ENCODE measurements at places on chromosomes 1 and 21.

DNA sequence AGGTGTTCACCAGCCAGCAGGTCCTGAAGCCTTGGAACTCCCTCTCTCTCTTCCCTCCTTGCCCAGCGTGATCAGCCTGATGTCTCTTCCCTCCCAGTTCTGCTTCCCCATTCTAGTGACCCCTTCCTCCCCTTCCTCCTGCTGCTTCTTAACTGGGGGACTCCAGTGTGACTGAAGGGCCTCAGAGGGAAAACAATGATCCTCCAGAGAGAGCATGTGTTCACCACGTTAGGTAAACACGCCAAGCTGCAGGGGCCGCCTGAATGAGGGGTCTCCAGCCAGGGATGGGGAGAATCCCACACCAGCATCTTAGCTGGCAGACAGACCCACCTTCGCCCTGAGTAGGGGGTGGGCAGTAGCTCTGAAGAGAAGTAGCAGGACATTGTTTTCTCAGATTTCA is 124.8 kb downstream of the TMEM53 start:
- no peak for DNase-seq

DNA sequence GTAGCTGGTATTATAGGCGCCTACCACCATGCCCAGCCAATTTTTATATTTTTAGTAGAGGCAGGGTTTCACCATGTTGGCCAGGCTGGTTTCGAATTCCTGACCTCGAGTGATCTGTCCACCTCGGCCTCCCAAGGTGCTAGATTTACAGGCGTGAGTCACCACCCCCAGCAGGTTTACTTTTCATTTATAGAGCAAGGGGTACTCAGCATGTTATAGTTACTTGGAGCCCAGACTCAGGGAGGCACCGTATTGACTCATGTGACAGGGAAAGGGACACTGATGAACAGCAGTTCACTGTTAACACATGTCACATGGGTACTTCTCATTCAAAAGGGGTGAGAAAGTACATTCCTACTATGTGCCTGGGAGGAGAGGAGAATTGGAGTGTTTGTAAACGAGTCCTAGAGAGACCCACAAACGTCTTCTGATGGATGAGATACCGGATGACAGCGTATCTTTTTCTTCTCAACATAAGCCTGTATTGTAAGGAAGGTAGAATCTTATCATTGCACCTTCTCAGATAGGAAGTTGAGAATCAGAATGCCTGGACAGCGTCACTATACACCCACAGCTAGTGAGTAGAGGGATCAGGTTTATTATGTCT is 510.0 kb downstream of the USP25 start:
- no peak for DNase-seq

- peak; percentile 21 for DNase-seq
Observed at GRCh38 chr1:19209439-19209989, 552 bp downstream of the UBR4 start.

- DNase-seq: no peak
Observed at GRCh38 chr1:39474810-39475209, 16.6 kb upstream of the BMP8A start.

DNA sequence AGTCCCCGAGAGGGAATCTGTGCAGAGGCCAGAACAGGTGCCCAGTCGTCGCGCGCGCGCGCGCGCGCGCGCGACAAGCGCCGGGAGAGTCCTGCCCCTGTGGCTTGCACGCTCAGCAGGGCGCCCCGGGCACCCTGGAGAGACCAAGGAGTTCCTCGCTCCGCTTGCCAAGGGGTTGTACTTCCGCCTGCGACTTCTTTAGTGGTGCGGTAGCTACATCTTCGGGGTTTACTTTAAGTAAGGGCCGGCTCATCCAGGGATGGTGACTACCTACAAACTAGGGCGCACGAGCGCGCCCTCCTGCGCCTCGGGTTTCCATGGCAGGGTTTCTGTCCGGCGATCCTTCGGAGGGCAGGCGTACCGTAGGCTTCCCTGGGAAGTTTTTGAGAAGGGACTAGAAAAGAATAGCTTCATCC is 1.4 kb downstream of the LHX4 start:
- no peak for DNase-seq

DNA sequence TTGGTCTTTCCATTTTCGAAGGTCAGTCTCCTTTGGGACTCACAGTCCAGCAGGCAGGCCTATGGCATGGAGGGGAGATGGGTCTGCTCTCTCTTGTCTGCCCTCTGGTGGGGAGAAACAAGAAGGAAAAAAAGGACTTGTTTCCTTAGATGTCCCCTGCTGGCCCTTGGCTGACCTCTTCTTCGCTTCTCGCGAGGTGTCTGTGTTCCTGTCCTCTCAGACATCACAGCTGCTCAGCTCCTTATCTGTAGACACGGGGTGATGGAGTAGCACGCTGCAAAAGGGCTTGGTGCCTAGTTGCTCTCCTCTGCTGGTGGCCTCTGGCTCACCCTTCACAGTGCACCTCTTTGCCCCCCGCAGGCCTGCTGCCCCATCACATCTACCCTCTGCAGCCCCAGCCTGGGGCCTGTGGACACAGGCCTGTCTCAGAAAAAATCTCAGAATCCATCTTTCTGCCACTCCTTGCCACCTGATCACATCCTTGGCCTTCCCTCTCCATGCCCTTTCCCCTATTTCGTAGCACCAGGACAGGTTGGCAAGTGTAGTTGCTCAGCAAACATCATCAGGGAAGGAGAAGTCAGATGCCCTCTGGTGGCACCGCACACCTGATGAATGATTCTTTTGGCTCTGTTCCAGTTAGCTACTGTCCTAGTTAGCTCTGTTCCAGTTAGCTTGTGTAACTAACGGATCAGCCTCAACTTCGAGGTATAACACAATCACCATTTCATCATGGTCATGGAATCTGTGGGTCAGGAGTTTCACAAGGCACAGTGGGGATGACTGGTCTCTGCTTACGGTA is 18.7 kb upstream of the AK2 start:
- peak; percentile 56 for DNase-seq

DNA sequence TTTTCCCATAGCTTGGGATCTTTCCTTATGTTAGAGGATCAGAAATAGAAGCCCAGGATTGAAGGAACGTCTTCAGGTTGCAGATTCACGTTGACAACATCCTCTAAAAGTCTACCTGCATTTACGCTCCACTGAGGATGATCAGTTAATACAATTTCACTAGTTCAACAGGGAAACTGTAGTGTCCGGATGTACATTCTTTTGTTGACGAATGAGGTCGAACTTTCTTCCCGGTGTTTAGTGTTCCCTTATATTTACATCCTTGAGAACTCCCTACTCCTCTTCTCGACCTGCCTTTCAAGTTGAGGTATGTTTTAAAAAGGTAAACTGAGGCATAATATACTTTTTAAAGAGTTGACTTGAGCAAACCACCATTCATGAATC is 74.8 kb downstream of the SIK1 start:
- DNase-seq: no peak

DNA sequence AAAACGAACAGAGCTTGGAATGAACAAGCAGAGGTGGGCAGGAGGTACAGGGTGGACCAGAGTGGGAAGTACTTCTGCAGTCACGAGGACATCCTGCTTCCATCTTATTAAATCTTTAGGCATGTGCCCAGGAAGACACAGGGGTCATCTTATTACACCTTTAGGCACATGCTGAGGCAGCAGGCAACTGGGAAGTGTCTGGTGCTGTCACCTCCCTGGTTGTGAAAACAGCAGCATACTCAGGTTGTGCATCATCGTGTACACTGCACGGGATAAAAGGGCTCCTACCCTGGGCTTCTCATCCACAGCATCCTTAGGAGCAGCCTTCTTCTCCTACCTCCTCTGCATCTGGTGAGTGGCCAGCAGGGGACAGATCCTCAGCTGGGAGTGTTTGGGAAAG is at the start of gene LCE3C:
Gene LCE3C, plus strand, starts transcription at position 301 of the 400 bp plus-strand sequence. CDS start 498 bp downstream, outside the sequence.
- no peak for DNase-seq

DNA sequence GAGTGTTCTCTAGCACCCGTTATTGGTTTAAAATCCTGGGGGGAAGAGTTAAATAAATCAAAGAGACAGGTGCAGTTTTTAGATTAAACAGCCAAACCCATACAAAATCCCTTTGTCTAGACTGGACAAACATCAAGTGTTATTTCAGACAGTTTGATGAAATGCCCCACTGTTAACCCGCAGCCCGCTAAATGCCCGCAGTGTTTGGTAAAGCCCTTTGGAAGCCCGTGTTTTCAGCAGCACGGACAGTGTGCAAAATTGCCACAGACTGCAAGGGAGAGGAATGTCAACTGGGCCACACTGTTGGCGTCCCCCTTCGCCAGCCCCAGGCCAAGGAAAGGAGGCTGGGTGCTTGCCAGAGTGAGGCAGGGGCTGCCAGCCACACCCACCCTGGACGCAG is 26.6 kb downstream of the AJAP1 start:
- DNase-seq: no peak

DNA sequence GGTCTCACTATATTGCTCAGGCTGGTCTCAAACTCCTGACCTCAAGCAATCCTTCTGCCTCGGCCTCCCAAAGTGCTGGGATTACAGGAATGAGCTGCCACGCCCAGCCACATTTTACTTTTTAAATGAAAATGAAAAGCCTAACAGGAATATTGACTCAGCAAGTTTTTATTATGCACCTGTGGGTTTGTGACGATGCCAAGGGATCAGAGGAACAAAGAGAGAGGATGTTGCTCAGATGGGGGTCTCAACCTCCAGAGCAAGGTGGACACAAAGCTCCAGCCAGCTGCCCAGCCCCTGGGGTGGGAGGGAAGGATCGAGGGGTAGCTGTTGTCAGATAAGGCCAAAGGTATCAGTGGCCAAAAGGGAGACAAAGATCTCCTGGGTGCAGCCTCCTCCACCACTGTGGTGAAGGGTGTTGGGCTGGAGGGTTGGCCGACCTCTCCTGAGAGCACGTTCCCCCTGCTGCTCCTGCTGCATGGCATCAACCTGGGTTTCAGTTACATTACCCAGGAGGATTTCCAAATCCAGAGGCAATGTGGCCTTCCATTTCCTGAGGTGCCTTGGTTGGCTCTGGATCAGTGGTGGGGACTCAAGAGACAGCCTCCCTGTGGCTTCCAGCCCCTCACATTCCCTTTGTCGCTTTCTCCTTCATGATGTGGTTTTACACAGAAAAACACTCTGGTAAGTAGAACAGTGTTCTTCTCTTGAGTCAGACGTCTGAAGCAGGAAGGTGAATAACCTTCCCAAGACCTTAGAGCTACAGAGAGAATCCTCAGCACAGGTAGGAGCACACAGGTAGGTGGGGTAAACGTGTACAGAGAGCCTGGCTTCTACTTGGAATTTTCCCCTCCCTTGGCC is 34.2 kb downstream of the ZNF496 start:
- no peak for DNase-seq

All from skeletal muscle cell (primary cell).